Right hindlimb (tissue), 1 donor: ENCODE measurements at places on chromosomes 6 and 20.

DNA sequence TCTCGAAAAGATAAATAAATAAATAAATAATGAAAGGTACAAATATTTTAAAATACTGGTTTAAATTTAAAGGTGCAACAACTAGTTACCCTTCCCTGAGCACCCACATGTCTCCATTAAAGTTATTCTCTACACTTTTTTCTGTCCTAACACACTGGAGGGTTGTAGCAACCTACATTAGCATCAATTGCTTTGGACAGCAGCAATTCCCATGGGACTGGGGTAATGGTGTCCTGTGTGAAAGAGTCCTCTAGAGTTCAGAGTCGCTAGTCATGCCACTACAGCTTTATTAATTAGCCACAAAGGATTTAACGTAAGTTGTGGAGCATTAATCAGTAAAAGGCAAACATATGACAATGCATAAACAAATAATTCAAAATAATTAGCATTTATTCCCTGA is 14.1 kb upstream of the CD24 start:
- no peak for DNase-seq

DNA sequence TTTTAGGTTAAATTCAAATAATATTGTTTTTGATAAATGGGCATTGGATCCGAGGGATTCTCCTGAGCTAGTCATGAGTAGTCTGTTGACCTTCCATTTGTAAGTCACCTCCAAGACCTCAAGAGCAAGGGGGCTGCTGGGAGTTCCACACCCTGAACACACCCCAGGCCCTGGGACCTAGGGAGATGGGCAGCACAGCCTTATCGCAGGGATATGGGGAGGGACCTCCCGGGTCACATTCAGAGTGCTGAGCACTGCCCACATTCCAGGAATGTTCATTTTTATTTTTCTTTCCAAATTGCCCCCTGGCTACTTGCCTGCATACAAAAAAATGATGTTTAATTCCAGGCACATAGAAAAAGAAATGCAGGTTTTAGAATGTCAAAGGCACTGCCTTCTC is 55.5 kb downstream of the SLC22A2 start:
- DNase-seq, result no peak

DNA sequence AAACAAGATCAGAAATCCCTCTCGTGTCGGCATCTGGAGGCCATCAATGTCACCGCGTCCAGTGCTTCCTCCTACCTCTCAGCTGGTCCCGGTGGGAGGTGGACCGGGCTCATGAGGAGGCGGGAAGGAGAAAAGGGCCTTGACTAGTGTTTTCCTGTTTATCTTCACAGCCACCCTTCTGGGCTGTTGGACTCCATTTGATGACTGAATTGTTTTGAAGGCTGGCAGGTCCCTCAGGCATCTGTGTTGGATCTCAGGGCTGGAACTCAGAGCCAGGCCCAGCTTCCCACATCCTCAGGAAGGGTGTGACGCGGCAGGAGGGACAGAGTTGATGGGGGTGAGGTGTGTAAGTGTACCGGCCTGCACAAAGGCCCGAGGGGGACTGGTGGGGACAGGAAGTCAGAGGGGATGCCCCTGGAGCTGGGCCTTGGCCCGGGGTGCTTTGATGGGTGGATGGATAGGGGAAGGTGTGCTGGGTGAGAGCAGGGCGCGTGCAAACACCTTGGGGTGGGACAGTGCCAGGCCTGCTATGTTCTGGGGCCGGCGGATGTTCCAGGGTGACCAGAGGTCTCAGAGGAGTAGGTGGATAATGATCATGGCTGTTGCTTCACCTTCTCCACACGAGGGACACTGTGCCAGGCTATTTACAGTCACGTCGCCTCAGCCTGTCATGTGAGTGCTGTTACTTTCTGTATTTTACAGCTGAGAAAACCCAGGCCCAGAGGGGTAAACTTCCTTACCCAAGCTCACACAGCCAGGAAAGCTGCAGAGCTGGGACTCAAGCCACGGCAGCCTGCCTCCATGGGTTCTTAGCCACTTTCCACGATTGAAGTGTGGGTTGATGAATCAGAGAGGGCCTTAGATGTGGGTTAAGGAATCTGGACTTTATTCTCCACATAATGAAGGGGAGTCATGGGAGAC is 17.9 kb upstream of the CHMP4B start:
- no peak for DNase-seq

- DNase-seq, result no peak
Observed at GRCh38 chr6:134183844-134184243, 131.4 kb upstream of the SLC2A12 start.

- DNase-seq, result no peak
Observed at GRCh38 chr6:26211963-26212362, 124.7 kb downstream of the HFE start.

GRCh38 chr6:14408446-14408845 is 290.9 kb downstream of the CD83 start:
- DNase-seq, result no peak

DNA sequence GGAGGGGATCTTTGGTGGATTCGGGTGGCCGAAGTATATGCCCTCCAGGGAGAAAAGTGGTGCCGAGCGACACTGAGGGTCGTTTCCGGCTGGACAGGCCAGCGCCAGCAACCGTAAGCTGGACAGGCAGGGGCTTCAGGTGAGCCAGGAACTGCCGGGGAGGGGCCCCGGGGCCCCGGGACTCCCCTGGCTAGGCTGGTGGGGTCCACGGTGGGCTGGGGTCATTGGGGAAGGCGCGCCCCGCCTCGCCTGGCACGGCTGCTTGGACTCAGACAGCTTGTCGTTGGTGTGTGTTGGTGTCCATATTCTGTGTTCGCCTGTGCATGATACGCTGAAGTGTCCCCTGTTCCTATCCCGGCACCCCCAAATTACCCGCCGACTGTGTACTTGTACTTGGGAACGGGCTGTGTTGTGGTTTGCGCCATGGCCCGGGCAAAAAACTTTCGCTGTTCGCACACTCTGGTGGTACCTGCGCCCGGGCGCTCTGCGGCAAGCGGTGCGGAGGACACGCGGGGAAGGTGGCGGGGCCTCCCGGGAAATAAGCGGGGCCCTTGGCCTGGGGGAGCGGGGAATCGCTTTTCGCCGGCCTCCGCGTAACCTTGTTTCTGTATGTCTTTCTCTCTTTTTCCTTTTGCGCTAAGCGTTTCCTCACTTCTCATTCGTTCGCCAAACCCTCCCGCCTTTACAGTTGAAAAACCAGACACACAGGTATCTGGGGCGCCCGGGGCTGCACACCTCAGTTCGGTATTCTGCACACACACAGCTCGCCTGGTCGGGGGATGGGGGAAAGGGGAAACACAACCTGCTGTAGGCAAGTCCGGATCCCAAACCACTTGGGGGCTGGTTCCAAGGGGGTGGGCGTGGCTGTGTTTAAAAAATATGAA is 3.2 kb downstream of the GNAS start:
- DNase-seq, result no peak

DNA sequence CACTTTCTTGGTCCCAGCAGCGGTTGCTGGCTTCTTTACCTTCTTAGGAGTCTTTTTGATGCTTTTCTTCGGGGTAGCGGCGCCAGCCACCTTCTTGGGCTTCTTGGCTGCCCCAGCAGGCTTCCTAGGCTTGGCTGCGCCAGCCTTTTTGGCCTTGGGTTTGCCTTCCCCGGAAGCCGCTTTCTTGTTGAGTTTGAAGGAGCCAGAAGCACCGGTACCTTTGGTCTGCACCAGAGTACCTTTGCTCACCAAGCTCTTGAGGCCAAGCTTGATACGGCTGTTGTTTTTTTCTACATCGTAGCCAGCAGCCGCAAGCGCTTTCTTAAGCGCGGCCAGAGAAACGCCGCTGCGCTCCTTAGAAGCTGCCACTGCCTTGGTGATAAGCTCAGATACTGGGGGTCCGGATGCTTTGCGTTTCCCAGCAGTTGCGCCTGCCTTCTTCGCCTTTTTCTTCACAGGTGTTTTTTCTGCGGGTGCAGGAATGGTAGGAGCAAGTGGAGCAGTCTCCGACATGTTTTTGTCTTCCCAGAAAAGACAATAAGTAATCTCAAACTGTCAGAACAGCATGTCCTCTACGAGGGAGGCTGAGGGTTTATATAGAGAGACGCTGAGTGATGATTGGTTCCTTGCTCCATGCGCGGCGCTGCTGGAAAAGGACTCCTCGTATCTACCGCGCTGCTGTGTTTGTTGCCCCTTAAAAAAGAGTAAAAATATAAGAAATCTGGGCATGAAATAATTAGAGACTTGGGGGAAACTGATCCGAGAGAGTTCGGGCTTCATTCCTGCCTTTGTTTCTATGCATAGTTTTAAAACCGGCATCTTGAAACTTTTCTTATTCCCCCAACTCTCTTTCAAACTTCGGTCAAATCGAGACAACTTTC is 130.3 kb upstream of the BTN3A2 start:
- peak; percentile 90 for DNase-seq

DNA sequence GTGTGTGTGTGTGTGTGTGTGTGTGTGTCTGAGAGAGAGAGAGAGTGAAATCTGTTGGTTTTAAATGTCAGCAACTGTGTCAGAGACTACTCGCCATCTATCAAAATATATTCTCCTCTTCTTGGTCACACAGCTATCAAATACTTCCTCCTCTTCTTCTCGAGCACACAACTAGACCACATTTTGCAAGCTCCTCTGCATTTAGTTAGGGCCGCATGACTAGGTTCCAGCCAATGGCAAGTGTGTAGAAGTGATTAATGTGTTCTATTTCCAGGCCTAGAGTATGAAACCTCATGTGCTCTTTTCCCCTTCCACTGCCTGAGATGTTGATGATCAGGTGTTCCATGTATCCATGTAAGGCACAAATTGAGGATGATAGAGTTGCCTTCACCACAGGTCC is 278.5 kb upstream of the MARCKS start:
- DNase-seq, result no peak

- no peak for DNase-seq
Observed at GRCh38 chr20:10682939-10683338, 9.1 kb upstream of the JAG1 start.

DNA sequence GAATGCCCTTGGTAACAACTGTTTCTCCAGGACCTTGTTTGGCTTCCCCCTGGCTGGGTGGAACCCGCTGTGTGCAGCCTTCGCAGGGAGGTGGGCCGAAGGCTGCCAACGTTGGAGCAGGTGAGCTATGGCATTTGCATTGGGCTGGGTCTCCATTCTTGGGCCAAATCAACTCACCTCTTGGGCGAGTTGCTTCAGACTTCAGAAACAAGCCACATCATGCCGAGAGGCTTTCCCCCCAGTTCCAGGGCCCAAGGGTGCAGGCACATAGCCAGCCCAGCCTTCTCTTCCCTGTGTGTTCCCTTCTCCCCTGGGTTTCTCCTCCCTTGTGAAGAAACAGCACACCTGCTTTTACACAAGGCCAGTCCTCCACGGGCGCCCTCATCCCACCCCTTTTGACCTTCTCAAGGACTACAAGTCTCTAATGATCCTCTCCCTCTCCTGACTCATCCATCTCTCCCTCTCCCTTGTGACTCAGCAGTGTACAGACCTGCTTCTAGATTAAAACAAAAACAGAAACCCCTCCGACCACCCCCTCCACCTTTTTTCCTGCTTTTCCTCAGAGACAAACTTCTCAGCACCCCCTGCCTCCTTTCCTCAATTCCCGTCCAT is 41.6 kb downstream of the FAM209B start:
- no peak for DNase-seq

DNA sequence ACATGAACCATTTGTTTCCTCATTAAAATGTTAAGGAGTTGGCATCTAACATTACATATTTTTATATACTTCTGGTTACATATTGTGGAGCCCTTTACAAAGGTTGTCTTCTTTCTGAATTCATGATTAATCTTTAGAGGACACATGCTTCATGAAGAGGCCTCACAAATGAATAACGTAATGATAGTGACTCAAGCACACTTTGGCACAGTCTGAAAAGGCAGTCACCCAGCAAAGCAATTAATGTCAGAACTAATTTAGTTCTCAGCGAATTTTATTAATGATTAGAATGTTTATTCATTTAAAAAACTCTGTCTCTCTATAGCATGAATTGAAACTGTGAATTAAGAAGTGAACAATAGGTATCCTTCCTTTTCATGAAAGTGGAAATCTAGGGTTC is 854.2 kb downstream of the PHF3 start:
- no peak for DNase-seq

DNA sequence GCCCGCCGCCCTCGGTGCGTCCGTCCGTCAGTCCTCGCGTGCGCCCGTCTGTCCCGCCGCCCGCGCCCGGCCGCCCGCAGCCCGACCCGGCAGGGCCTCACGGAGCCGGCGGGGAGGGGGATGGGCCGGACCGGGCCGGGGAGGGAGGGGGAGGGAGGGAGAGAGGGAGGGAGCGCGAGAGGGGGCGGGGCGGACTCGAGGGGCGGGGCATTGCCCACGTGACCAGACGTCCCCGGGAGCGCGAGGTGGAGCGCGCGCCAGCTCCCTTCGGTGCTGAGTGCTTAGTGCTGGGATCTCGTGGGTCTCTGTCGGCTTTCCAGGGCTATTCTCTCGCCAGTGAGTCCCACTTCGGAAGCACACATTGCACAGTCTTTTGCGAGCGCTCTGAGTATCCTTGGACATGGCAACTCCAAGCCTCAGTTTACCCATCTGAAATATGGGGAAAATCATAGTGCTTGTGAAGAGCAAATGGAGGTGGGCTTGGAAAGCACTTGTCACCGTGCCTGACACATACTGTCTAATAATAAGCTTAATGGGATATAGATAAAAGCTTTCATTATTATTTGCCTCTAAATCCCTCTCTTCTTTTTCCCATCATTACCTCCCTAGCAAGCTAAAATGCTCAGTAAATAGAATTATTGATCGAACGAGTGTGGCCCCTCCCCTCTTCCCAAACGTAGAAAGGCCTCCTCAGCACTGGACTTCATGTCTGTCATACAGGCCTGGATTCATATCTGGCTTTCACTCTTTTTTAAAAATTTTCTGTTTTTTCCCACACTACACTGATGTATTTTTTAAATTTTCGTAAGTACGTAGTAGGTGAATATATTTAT is at the start of gene NCOA6:
Gene NCOA6, minus strand, starts transcription at position 122 of the 833 bp plus-strand sequence. CDS start 43,296 bp downstream, outside the sequence.
- DNase-seq, result peak; percentile 88

GRCh38 chr6:10463491-10464481 is 48.9 kb upstream of the TFAP2A start:
- DNase-seq, result no peak

DNA sequence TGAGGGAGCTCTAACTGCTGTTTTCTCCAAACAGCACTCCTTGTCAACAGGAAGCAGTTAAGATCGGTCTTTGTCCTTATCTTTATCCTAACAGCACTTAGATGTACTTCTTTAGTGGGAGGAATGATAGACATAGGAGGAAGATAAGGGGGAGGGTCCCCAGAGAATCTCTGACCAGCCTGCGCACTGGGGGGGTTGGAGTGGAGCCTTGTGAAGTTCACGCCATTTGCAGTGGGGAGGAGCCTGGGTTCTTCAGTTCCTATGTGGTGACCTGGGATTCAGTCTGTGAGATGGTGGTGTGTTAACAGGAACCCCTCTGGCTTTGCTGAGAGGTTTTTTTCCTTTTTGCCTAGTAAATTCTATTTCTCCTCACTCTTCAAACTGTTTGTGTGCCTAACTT is 18.1 kb upstream of the ASCC3 start:
- no peak for DNase-seq
